ENCODE measurements at places on chromosomes 16 and 17.

DNA sequence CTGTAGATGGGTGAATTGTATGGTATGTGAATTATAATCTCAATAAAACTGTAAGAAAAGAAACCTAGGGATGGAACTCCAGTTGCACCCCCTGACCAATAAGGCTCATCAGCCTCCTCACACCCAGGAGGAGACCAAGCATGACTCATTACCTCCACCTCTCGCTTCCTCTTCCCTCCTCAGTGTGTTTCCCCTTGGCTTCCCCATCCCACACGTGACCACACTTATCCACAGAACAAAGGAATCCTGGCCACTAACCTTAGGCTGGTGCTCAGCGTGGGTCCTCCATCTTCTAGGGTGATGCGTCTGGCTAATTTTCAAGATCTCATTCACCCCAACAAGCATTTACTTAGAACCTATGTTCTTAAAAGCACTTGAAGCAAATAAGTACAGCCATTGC is 36.2 kb upstream of the MAP3K14 start:
- DNase-seq = peak; percentile 66

- DNase-seq = no peak
Observed at GRCh38 chr16:55605754-55606336, 39.4 kb downstream of the CAPNS2 start.

GRCh38 chr17:1391577-1391976 is 8.4 kb downstream of the YWHAE start:
- DNase-seq = no peak

- DNase-seq = no peak
Observed at GRCh38 chr17:82475458-82475857, 16.9 kb downstream of the NARF start.

- DNase-seq = no peak
Observed at GRCh38 chr17:47973541-47973940, 2.6 kb downstream of the CDK5RAP3 start.

- DNase-seq = peak; percentile 60
Observed at GRCh38 chr17:77366558-77367245, 225.9 kb downstream of the SEC14L1 start.

GRCh38 chr16:54027558-54027957 is 259.0 kb downstream of the IRX3 start:
- DNase-seq = no peak

DNA sequence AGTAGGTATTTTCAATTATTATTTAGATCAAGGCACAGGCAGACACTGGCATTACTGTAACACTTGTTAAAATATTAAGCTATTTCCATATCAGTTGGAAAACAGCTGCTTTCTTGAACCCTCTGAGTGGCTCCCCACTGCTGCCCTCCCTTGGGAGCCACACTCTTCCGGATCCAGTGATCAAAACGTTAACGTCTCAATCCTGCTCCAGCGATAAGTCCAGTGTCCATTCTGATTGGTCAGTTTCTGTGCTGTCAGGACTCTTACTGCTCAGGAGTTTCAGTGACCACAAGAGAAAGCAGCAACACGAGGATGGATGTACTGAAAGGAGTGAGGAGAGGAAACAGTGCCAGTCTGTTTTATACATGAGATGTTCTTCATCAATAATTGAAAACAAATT is 13.8 kb upstream of the ZKSCAN2 start:
- no peak for DNase-seq

DNA sequence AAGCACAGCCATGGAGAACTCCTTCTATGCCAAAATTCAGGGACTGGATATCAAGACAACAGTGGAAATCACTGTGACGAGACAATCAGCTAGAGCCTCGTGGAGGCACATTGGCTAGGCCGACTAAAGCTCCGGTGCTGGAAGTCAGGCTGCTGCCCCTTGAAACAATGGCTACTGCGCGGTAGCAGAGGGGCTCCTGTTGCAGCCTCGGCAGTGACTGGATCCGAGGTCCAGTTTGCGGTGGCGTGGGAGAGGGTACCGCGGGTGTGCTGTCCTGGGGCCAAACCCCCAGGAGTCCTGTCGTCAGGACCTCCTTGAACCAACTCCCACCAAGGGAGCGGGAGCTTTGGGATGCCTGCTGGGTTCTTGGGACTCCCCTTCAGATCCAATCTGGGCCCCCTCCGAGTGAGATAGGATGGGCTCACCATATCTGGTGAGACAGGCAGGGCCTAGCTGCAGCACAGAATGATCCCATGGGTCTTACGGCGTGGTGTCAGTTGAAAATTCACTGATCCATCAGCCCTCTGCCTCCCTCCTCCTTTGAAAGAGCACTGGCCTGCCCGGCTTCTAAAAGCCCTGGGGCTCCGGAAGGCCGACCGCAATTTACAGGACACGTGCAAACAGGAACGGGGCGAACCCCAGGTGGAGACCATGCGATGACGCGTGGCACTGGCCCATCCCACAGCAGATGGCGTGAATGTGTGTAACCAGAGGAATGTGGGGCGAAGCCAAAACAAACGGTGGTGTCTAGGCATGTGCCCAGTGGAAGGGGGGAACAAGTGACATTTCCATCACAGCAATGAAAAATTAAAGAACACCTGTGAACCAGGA is 15.8 kb upstream of the KCNJ18 start:
- DNase-seq = no peak

GRCh38 chr16:89909777-89910716 is 8.6 kb upstream of the MC1R start:
- peak; percentile 85 for DNase-seq

DNA sequence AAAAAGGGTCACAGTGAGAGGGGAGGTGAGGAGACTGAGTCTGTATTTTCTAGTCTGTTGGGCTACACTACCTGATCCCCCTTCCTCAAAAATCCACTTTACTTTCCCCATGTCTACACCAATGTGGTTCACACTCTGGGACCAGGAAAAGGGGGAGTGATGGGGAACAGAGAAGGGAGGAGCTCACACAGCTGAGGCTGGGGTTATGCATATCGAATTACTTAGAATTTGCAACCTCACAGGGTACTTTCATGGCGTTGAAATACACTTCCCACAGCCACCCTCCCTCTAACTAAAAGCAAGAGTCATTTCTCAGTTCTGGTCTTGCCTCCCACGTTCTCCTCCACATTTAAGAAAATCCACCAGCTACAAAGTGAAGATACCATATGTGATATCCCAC is 14.1 kb downstream of the MAPT start:
- DNase-seq = no peak

DNA sequence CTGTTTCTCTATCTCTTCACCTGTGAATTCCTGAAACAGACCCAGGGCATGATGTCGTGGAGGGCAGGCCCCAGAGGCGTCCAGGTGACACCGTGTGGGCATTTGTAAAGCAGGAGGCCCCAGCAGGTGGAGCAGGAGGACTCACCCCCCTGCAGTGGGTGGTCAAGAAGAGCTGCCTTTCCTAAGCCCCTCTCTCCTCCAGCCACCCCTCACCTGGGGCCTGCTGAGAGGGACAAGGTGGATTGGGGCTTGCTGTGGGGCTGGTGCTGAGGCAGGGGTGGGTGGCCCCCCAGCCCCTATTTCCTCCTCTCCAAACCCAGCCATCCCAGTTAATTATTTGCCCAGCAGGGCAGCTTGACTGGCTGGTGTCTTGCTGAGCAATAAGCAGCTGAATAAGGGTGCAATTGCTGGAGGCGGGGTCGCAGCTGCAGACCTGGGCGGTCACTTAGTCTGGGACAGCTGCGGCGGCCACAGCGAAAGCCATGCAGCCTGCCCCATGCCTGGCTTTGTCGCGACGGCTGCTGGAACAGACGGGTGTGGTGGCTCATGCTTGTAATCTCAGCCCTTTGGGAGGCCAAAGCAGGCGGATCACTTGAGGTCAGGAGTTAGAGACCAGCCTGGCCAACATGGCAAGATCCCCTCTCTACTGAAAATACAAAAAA is 56.4 kb downstream of the JPH3 start:
- DNase-seq = no peak

- no peak for DNase-seq
Observed at GRCh38 chr16:14347706-14348105, 276.6 kb downstream of the MRTFB start.

- DNase-seq = no peak
Observed at GRCh38 chr17:39462631-39463375, 1.5 kb downstream of the CDK12 start.

GRCh38 chr17:27797390-27798091 is 2.8 kb downstream of the NOS2 start:
- no peak for DNase-seq

DNA sequence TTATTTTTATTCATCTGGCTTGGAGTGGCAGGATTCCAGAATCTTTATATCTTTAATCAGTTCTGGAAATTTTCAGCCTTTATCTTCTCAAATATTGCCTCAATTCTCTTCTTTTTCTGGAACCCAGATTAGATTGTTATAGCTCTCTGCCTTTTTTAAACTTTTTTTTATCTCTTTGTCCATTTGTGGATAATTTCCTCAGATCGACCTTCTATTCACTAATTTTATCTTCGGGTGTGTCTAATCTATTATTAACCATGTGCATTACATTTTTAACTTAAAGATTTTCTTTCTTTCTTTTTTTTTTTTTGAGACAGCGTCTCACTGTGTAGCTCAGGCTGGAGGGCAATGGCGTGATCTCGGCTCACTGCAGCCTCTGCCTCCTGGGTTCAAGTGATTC is 5.2 kb upstream of the ZFP90 start:
- DNase-seq = no peak

All from GM10248 (cell line).